ENCODE measurements at places on chromosomes 5 and 9.

- no peak for DNase-seq
Observed at GRCh38 chr5:35773967-35774366, 82.7 kb upstream of the IL7R start.

DNA sequence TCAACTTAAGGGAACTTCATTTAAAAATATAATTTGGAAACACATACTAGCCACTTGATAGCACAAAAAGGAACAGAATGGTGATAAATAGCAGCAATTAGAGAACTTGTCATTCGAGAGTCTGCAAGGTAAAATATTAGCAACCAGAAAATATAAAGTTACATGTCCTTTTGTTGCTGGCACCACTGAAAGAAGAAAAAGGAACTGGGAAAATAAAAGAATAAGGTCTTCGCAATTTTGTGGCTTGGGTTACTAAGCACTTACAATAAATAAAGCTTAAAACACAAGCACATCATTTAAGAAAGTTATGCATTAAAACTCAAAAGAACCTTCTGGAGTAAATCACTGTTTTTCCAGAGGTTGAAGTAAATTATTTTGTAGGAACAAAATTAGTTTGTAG lies 149.9 kb upstream of the FBN2 start:
- no peak for DNase-seq

GRCh38 chr9:95316274-95316673 lies 1.2 kb downstream of the FANCC start:
- DNase-seq: no peak

- no peak for DNase-seq
Observed at GRCh38 chr5:126793097-126793496, 16.2 kb downstream of the LMNB1 start.

GRCh38 chr9:125540497-125540896 lies 166.5 kb downstream of the MAPKAP1 start:
- DNase-seq: no peak

- no peak for DNase-seq
Observed at GRCh38 chr9:87831159-87831558, 51.5 kb upstream of the SPATA31E1 start.

DNA sequence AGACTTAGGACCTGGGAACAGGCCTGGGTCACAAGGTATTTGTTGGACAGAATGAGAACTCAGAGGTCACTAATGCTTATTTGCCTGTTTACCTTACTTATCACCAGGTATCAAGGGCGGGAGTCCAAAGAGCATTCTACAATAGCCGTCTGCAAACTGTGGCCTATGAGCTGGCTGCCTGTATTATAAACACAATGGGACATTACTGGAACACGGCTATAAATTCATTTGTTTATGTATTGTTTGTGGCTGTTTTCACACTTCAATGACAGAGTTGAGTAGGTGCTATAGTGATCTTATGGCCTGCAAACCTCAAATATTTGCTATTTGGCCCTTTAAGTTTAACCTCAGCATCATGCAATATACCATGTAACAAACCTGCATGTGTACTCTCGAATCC lies 76.6 kb upstream of the ASTN2 start:
- DNase-seq: no peak

DNA sequence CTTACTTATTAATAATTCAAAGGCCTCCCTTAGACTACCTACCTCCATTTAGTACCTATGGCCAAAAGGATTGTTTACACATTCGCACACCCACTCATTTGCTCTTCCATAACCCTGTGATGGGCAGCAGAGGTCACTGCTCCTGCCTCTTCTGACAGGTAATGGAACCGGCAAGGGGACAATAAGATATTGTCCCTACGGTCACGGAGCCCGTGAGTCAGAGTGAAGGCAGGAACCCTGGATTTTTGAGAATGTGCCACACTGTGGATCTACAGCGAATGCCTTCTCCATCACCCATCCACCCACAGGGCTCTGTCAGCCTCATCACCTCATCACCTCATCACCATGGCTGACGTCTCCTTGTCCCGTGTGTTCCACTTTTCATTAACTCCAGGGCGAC lies 132.3 kb downstream of the MYO10 start:
- no peak for DNase-seq

GRCh38 chr9:108709126-108709525 lies 146.7 kb downstream of the ACTL7B start:
- no peak for DNase-seq

GRCh38 chr5:159231167-159231566 lies 21.8 kb upstream of the RNF145 start:
- no peak for DNase-seq

GRCh38 chr5:947626-948471 lies 55.2 kb downstream of the TRIP13 start:
- no peak for DNase-seq

- no peak for DNase-seq
Observed at GRCh38 chr9:6567140-6567591, 78.4 kb downstream of the GLDC start.

DNA sequence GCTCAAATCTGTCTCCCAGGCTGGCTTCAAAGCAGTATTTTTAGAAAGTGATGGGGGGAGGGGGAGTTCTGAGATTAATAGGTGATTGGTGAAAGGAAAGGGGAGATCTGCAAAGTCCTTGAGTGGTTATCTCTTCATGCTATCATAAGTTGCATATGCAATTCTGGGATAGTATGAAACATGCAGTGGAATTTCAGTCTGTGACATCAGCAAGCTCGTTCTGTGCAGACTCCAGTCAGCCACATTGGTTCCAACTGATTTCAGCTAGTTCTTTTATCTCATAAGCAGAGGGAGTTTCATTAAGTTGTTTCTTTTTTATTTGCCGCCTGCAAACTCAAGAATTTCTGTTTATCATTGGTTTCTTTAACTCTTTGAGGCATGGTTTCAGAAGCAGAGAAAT lies 180.5 kb upstream of the SH3GL2 start:
- no peak for DNase-seq

GRCh38 chr9:125356032-125356431 lies 94.4 kb downstream of the GAPVD1 start:
- DNase-seq: no peak

DNA sequence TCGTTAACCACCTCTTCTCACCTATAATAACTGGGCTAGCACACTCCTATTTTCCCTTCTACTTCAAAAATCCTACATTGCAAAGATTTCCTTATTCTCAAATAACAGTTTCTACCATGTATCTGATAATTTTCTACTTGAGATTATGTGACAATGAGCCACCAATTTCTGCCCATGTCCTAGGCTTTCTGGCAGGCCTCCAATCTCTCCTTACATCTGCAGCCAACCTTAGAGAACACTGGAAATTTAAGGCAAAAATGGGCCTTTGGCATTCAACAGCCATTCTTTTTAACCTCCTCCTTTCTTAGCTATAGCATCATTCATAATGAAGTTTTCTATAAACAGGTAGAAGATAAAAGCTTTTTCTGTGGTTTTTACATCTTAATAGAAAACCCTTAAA lies 225.1 kb downstream of the ARRDC3 start:
- DNase-seq: no peak

DNA sequence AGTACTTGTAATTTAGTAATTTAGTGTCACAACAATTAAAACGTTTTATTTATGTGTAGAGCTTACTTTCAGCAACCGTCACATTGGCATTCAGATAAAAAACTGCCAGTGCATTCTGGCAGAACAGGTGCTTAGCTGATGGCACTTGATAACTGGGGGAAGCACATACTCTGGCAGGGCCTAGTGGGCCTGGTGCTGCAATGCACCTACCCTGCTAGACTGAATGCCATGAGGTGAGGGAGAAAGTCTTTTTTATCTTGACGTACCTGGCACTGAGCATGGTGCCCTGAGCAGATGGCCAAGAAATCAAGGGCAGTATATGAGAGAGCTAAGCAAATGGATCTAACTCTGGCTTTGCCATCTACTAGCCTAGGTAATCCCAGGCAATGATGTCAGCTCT lies 280.6 kb upstream of the EFNA5 start:
- DNase-seq: no peak

DNA sequence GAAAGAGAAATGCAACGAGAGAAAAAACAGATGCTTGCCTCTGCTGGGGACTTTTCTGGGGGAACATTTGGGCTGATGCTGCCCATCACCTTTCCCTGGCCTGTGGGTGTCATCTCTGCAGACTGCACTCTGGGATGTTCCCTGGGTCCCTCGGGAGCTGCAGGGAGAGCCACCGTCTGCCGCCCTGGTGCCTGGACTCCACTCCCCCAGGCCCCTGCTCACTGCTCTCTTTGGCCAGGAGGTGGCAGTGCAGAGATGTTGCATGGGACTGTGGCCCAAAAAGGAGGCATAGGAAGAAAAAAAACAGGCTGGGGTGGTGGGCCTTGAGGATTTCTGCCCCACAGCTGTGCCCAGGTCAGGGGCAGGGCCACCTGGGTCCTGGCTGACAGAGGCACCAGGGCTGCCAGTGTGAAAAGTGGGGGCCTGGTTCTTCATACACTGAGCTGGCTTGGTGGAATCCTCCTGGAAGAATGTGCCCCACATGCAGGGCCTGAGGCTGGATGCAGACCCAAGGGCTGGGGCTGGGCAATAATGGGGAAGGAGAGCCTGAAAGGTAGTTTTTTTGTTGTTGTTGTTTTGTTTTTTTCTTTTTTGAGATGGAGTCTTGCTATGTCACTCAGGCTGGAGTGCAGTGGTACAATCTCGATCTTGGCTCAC lies 353.6 kb downstream of the SLIT3 start:
- DNase-seq: no peak

DNA sequence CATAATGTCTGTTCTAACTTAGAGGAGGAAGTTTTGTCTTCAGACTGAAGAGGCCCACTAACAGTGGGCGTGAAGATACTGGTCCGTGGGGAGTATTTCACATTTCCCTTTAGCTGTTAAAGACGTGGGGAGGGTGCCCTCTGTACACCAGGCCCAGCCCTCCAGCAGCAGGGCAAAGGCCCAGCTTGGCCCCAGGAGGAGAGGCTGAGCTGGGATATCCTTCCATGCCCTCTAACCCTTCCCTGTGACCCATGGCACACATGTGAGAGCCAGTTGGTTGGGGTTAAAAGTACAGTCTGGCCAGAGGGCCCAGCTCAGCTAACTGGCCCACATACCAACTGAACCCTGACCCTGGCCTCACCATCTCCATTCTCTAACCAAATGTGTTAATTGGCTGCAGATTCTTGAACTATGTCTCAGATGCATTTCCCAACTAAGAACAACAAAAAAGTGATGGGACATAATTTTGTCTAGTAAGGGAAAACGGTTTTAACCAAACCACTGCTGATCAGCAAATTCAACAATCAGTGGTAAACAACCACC lies 74.4 kb downstream of the LHFPL2 start:
- DNase-seq: no peak

GRCh38 chr5:156615901-156616300 lies 234.2 kb upstream of the PPP1R2B start:
- no peak for DNase-seq

- DNase-seq: no peak
Observed at GRCh38 chr5:135319458-135319857, 79.6 kb downstream of the MACROH2A1 start.

DNA sequence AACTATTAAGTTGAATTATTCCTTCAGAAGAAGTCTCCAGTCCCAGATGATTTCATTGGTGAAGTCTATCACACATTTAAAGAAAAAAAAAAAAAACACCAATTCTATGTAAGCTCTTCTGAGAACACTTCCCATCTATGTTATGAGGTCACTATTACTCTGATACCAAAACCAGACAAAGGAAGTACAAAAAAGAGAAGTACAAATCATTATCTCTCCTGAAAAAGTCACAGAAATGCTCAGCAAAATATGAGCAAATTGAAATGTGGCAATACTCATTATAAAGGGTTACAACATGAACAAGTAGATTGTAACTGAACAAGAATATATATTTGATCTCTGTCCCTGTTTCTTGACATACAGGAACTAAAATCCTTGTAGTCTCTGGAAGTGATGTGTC lies 280.4 kb downstream of the TLE1 start:
- DNase-seq: no peak

GRCh38 chr5:131400585-131400984 lies 136.7 kb downstream of the CDC42SE2 start:
- no peak for DNase-seq

- no peak for DNase-seq
Observed at GRCh38 chr5:140042643-140043507, at the start of gene NRG2. NRG2 (minus strand) TSS chr5:140043299.

- DNase-seq: no peak
Observed at GRCh38 chr5:26003966-26004365, 1034.4 kb downstream of the CDH9 start.

DNA sequence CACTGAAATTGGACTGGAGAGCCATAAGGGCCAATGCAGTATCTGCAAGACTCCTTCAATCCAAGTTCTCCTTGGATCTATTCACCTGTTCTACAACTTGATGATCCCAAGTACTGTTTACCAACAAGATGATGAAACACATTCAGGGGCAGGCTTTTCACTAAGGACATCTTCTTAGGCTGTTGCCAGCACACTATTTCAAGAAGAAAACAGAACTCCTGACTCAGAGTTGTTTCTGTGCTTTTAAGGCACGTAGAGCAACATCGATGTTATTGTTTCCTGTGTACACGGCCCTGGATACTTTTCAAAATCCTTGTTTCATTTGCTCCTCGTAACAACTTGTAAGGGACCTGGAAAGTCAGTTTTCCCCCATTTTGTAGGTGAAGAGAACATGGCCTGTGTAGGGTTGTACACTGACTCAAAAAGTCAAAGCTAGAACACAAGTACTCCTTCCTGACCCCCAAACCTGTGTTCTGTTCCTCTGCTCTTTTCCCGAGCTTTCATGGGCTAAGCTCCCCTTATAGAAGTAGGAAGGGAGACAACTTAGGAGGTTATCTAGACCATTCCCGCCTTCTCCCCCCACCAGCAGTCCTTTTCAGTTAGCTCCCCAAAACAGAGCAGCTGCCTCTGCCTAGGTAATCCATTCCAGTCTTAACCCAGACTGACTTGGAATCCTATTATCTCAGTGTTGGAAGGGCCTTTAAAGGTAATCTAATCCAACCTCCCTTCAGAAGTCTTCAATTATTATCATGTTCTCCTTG lies 5.2 kb upstream of the MGAT1 start:
- DNase-seq: no peak

DNA sequence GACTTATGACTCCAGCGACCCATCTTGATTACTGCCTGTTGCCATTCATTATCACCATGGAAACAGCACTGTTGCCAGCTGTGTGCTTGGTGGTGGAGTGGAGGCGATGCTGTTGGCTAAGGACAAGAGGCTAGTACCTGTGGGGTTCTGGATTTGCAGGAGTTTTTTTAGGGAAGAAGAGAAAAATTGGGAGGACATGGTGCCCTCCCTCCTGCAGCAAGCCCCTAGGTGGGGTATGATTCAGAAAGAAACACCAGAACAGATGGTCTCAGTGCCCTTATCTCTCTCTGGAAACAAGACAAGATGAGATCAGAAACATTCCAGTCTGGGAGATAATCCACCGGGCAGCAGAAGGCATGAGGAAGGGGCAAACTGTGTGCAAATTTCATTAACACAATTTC lies 87.8 kb upstream of the TLR4 start:
- no peak for DNase-seq

GRCh38 chr9:73575101-73576060 lies 423.7 kb downstream of the ANXA1 start:
- no peak for DNase-seq

- no peak for DNase-seq
Observed at GRCh38 chr9:109052416-109052815, 39.1 kb upstream of the CTNNAL1 start.

DNA sequence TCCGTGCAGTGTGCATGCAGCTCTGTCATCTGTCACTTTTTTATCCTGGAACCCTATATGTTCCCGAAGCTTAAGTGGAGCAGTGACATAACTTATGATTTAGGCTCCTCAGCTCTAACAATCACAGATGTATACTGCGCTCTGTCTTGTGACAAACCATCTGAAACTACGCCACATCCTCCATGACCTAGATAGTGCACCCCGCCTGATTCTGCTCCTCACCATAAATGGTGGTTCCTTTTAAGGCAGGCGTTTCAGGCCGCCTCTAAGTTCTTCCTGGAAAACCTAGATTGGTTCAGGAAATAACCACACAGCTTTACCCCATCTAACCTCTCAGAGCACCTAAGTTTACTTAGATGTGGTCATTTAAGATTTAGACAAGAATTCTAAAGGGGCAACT lies 372.0 kb downstream of the CDH10 start:
- DNase-seq: no peak

Measured in T-helper 1 cell (primary cell).